LoVo (cell line): ENCODE measurements at places on chromosomes 1 and 21.

DNA sequence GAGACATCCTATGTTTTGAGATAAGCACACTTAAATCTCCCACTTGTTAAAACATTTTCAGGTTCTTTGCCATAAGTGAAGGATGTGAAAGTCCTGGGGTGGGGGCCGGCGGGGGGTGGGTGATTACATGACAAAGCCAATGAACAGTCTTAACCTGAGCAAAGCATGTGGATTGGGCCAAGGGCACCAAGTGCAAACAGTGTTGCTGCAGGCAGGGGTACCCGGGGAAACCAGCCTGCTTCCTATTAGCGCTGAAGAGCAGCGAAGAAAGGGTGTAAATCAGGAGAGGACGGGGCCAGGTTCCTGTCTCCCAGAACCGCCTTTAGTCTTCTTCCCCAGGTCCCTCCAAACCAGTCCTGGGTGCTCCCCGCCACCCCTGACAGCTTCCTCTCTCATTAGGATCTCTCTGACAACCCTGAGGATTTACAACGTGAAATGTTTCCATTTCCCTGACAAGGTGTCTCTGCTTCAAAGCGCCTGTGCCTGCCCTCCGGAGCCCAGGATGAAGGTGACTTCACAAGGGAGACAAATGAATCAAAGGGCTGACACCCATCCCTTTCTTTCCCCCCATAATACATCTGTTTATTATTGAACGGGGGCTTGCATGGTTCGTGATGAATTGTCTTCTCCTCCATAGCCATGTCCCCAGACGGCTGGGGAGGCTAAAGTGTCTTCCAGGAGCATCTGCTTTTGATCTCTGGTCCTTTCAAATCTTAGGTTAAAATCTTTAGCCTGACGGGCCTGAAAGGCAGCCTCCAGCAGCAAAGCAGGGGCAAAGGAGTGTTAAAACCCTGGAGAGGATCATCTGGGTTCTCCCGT, 109.5 kb downstream of the TRABD2B start:
- no peak for DNase-seq

GRCh38 chr1:46301808-46302640, 1.4 kb downstream of the LRRC41 start:
- peak; percentile 25 for DNase-seq

GRCh38 chr1:231625975-231626534, 535 bp upstream of the DISC1 start:
- DNase-seq, result no peak

GRCh38 chr1:38436006-38436405, 389.4 kb upstream of the POU3F1 start:
- no peak for DNase-seq

GRCh38 chr1:31837451-31838158, 21.8 kb upstream of the SPOCD1 start:
- DNase-seq, result no peak

GRCh38 chr1:228226956-228227791, 19.3 kb downstream of the OBSCN start:
- peak; percentile 6 for DNase-seq
